ENCODE measurements at places on chromosomes 16 and 17.

DNA sequence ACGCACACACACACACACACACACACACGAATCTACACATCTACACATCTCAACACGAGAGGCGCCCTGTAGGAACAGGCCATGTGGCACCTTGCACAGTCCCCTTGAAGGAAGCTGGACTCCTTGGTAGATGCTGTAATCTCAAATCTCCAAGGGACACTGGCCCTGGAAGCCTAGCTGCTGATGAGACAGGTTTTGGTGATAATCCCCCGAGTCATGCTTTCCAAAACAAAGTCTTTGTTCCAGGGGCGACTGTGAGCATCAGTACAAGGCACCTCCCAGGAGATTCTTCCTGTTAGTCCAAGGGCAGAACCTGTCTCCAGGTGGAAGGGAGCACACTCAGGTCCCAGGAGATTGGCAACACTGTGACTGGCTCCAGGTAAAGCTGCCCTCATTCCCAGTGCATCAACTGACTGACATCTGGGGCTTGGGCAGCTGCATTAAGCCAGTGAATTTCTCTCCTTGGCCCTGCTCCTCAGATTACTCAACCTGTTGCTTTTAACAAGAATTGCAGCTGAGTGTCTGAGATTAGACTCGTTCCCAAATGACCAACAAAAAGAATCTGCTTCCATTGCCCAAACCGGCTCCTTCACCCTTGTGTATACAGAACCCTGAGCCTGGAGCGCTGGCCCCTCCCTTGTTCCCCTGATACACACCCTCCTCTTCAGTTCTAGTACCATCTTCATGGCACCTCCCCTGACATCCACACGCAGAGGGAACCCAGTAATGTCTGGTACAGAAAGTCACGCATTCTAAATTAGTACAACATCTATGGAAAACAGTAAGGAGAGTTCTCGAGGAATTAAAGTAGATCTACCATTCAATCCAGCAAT is 13.9 kb upstream of the TNRC6C start:
- DNase-seq: no peak

DNA sequence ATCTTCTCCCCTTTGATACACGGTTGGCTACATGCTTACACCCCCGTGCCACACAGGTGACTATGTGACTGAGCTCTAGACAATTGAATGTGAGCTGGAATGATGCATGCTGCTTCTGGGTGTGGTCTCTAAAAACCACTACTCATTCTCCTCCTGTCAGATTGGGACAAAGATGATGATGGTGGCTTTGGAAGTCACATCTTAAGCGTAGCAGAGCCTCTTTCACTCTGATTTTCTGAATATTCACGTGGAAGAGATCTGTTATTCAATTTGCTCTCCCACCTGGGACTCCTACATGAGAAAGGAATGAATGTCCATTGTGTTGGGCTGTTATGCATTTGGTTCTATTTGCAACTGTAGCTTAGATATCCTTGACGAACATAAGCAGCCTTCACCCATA is 763.6 kb upstream of the EEF2KMT start:
- no peak for DNase-seq

GRCh38 chr17:38685491-38685890 is 10.7 kb upstream of the EPOP start:
- no peak for DNase-seq

GRCh38 chr17:62790564-62790986 is 17.5 kb downstream of the MARCHF10 start:
- peak; percentile 39 for DNase-seq

- no peak for DNase-seq
Observed at GRCh38 chr17:36641331-36641876, 40.0 kb downstream of the MRM1 start.

DNA sequence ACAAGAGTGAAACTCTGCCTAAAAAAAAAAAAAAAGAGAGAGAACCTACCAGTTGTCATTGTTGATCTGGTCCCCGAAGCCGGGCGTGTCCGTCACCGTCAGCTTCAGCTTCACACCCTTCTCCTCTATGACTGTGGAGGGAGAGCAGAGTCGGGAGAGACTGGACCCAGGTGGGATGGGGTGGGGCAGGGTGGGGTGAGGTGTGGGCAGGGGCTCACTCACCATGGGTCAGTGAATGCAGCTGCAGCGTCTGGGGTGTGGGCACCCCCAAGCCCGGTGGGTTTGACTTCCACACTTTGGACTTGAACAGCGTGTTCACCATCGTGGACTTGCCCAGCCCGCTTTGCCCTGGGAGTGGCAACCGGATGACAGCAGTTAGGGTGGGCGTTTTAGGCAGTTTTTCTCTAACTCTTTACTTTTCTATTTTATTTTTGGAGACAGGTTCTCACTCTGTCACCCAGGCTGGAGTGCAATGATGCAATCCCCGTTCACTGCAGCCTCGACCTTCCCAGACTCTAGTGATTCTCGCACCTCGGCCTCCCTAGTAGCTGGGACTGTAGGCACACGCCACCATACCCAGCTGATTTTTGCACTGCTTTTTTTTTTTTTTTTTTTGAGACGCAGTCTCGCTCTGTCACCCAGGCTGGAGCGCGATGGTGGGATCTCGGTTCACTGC is 2.2 kb downstream of the SEPTIN12 start:
- no peak for DNase-seq

GRCh38 chr17:28926786-28927185 is 23.9 kb upstream of the DHRS13 start:
- DNase-seq: peak; percentile 36

GRCh38 chr17:75130632-75131277 is 787 bp downstream of the NT5C start:
- DNase-seq: peak; percentile 55

DNA sequence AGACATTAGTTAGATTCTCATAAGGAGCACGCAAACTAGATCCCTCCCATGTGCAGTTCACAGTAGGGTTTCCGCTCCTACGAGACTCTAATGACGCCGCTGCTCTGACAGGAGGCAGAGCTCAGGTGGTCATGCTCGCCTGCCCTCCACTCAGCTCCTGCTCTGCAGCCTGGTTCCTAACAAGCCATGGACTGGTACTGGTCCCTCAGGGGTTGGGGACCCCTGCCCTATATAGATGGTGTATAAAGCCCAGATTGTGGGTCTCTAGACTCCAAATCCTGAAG is 52.1 kb upstream of the LYRM9 start:
- DNase-seq: no peak

DNA sequence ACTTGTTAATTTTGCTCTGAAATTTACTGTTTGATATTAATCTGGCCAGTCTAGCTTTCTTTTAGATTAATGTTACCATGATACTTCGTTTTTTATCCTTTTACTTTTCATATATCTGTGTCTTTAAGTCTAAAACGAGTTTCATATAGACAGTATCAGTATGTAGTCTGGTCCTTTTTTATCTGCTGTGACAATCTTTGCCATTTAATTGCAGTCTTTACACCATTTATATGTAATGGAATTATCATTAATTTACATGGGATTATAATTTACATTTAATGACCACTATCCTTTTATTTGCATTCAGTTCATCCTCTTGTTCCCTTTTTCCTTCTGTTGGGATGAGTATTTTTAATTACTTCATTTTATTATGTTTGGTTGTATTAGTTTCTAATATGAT is 243.5 kb downstream of the PRKCA start:
- no peak for DNase-seq

DNA sequence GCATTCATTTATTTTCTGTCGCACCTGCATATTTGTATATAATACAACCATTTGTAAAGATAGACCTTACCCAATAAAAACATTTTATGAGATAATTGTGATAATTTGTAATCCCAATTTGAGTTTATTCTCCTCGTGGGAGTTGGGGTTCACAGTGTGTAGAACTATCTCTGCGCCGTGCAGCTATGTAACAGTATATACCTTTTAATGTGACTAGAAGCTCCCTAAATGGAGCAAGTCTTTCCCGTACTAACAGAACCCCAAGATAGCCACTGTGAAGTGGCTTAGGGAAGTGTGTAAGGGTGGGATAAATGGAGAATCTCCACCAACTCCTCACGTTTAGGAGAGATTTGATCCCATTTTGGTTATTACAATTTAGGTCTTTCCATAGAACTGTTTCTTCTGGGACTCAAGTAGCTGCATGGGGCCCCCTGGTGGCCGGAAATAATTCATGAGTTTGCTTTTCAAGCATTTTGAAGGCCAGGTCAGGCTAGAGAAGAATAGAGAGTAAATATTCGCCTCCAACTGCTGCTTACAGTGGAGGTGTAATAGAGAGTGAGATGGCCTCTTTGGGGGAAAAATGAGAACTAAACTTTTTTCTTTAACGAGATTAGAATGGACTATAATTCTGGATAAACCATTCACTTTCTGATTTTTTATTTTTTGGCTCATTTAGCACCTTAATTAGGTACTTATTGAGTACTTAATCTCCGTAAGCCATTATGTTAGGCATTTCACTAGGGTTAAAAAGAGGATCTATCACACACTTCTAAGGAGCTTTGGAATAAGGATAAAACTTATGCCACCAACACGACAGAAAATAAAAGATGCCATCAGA is 4.5 kb downstream of the TMEM100 start:
- DNase-seq: peak; percentile 42

DNA sequence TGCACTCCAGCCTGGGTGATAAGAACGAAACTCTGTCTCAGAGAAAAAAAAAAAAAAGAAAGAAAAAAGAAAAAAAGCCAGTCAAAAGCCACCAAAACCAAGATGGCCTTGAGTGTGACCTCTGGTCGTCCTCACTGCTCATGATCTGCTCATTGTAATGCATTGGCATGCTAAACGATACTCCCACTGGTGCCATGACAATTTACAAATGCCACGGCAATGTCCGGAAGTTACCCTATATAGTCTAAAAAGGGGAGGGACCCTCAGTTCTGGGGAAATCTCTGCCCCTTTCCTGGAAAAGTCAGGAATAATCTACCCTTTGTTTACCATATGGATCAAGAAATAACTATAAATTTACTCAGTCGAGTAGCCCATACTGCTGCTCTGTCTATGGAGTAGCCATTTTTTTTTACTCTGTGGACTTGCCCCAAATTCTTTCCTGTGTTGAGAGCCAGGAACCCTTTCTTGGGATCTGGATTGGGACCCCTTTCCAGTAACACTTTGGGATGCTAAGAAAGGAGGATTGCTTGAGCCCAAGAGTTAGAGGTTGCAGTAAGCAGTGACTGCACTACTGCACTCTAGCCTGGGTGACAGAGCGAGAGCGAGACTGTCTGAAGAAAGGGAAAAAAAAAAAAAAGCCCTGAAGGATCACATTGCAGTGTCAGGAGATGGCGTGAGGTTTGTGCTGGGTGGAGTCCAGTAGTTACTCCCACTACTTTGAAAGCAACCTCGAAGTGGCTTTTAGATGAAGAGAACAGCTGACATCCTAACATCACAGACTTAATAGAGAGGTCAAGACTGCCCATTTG is 3.7 kb upstream of the TMEM231 start:
- DNase-seq: peak; percentile 28

DNA sequence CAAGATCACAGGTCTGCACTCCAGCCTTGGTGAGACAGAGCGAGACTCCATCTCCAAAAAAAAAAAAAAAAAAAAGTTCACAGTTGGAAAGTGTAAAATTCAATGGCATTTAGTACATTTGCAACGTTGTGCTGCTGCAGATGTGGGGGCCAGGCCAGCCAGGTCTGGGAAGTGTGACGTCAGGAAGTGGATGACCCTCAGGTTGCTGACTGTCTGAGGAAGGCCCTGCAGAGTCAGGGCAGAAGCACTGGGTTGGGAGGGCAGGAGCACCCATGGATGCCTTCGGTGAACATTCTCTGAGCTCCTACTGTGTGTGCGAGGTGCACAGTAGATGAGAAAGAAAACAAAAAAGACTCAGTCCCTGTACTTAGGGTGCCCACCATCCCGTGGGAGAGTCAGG is 12.1 kb upstream of the WFDC1 start:
- DNase-seq: no peak

DNA sequence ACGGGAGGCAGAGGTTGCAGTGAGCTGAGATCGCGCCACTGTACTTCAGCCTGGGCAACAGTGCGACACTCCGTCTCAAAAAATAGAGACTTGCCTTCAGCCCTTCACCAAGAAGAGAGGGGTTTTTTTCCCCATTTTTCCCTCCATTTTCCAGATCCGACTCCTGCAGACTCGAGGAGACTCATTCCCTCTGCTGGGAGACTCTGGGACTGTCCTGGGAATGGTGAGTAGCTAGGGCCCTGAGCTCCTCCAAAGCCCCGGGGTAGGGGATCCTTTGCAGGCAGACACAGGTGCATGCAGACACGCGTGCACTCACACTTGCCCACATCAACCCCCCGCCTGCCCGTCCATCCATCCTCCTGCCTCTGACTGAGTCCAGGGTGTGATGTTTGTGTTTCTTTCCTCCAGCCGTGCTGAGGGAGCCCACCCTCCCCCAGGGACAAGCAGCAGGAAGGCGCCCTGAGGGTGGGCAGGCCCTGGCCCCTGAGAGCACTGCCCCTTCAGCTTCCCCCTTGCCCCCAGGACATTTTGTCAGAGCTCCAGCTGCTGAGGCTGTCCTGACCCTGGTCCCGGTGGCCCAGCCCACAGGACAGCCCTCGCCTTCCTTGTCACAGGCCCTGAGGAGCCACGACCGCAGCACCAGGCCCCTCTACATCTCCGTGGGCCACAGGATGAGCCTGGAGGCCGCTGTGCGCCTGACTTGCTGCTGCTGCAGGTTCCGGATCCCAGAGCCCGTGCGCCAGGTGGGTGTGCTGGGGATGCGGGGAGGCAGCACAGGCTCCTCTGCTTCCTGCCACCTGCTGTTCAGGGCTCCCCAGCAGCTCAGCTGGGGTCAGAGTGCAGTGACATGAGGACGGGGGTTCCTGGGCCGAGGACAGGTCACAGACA is 10.2 kb downstream of the ENDOV start:
- DNase-seq: no peak
